GM03348 (cell line): ENCODE measurements at places on chromosomes 13 and 19.
A peak's percentile ranks its signal among the peaks of the same experiment; 100 is the strongest.

GRCh38 chr13:33535061-33535460, 249.5 kb upstream of the STARD13 start:
- DNase-seq, result no peak

DNA sequence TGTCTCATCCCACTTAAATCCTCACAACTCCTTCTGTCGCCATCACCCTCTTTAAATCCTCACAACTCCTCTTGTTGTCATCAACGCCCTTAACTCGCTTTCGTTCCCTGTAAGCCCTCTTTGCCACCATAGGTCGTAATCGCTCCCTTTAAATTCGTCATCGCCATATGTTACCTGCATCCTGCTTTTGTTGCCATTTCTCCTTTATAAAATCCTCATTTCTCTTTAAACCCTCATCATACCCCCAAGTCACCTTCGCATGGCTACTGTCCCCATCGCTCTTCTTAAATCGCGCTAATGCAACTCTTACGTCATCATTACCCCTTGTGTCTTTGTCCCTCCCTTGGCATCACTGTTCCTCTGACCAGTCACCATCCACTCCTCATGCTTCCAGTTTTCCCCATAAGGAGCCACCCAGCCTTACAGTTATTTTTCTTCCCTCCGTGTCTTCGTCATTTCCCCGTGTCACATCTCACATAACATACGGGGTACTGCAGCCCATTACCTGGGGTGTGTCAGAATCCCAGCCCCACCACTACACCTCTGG, 539 bp downstream of the PLD3 start:
- DNase-seq, result peak; percentile 75

- no peak for DNase-seq
Observed at GRCh38 chr13:113148407-113148806, 10.0 kb upstream of the PROZ start.

- DNase-seq, result no peak
Observed at GRCh38 chr13:33471204-33471603, 185.6 kb upstream of the STARD13 start.

- DNase-seq, result peak; percentile 47
Observed at GRCh38 chr13:33257841-33258807, 27.4 kb downstream of the STARD13 start.

DNA sequence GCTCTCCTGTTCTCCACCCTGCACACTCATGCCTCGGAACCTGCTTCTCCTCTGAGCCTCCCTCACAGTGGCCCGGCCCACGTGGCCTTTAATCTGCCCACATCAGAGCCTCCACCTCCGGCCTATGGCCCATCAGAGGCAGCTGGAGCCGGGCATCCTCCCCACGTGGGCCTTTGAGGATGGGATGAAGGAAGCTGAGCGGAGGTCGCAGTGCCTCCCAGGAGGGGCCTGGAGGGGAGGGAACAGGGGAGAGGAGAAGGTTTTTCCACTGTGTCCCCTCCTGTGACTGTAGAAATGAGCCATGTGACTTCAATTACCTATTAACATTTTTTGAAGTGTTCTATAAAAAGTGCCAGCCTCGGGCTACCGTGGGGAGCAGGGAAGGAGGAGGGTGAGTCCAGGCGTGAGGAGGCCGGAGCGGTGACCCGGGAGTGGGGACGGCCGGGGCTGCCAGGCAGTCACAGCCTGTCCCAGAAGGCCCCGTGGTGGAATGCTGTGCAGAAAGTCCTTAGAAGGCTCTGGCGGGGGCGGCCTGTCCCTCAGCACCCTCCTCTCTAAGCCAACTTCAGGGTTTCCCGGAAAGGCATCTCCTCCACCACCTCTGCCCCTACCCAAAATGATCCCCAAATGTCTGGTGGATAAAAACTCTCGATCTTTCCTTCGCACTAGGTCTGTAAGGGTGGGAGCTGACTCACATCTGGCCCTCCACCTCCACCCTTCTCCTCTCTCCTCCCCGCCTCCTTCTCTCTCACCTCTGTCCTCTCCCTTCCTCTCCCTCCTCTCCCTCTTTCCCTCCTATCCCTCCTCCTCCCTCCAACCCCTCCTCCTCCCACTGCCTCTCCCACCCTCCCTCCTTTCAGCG, 24.8 kb upstream of the SLC1A5 start:
- no peak for DNase-seq

DNA sequence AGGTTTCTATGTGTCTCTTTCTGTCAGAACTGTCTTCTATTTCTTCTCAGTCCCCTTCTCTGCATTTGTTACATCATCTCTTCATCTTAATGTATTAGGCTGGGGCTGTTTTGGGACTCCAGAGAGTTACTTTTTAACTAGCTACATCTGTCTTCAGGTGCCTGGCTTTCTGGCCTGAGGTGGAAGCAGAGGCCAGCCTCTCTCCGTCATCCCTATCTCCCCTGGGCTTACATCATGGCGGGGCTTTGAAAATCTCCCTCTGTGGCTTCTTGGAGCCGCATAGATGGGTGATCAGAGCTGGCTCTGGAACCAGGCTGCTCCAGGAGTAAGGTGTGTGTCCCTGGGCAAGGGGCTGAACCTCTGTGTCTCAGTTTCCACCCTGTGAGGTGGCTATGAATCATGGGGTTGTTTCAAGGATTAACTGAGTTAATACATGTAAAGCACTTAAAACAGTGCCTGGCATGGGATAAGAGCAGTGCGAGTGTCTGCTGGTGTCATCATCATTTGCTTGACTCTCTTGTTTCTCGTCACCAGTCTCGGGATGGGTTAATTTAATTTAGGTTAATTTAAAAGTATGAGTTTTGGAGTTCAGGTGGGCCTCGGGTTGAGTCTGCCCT, 2.0 kb downstream of the EPN1 start:
- DNase-seq, result no peak

- DNase-seq, result no peak
Observed at GRCh38 chr13:95032121-95032520, 269.1 kb downstream of the ABCC4 start.

GRCh38 chr13:94829185-94829836, 117.0 kb upstream of the SOX21 start:
- DNase-seq, result no peak

DNA sequence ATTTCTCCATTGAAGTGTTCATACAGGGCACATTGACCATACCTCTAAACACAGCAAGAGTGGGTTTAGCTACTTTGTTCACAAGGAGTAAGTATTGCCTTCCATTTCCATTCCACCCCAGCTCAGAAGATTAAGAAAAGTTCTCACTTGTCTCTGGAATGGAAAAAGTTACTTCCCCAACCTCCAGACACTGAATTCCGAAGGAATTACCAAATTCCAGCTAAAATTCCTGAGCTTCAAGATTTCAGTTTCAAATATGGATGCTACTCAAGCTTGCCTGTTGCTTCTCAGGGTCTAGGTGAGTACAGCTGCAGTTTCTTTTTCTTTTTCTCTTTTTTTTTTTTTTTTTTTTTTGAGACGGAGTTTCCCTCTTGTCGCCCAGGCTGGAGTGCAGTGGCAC, 33.6 kb downstream of the TEX26 start:
- peak; percentile 30 for DNase-seq

GRCh38 chr19:12224676-12225075, 61.8 kb downstream of the ZNF136 start:
- no peak for DNase-seq

DNA sequence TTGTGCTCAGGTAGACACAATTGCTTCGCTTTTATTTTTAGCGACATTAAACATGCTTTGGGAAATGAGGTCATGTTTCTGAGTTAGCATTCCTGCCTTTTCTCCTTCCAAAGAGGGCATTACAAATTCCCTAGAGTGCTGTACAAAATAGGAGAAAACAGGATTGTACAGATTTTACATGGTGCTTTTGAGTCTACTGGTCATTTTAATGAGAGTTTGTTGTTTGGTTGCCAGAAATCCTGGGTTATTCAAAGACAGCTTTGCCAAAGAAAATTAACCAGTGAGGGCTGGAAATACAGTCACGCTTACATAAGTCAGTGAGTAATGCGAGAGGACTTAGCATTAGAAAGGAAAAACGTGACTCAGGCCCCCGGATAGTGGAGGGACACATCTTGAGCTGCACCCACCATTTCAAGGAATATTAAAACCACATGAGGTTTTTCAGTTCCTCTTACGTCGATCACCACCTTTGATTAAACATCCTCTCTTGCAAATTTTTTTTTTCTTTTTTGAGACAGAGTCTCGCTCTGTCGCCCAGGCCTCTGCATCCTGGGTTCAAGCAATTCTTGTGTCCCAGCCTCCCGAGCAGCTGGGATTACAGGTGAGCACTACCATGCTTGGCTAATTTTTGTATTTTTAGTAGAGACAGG, 55.4 kb downstream of the SACS start:
- DNase-seq, result peak; percentile 91

GRCh38 chr13:30257468-30258099, 49.8 kb downstream of the KATNAL1 start:
- peak; percentile 6 for DNase-seq

- DNase-seq, result peak; percentile 60
Observed at GRCh38 chr19:46133101-46133627, 8.7 kb upstream of the IGFL3 start.

GRCh38 chr13:112868308-112868707, 100.7 kb upstream of the MCF2L start:
- DNase-seq, result no peak

GRCh38 chr13:85228692-85229091, 570.5 kb downstream of the SLITRK6 start:
- no peak for DNase-seq

DNA sequence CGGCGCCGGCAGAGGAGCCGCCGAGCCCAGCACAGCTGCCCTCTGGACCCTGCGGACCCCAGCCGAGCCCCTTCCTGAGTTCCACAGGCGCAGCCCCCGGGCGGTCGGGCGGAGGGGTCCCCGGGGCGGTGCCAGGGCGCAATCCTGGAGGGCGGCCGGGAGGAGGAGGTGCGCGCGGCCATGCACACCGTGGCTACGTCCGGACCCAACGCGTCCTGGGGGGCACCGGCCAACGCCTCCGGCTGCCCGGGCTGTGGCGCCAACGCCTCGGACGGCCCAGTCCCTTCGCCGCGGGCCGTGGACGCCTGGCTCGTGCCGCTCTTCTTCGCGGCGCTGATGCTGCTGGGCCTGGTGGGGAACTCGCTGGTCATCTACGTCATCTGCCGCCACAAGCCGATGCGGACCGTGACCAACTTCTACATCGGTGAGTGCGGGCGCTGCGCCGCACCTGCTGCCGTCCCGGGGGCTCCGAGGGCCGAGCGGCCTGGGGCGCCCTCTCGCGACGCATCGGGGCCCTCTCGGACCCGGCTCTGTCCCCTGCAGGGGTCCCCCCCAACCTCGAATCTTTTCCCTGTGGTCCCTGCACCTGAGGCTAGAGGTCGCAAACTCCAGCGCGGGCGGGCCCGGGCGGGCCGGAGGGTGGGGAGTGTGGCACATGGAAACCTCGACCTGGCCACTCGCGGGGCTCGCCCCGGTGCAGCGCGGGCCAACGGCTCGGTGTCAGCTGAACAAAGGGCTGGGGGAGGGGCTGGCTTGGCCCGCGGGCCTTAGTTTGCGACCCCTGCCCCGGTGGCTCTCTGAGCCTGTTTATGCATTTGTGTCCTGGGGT, at the start of gene KISS1R:
TSS of gene KISS1R (plus strand) at position 11 of the 829 bp plus-strand sequence. CDS start at position 181, 170 bp downstream.
- DNase-seq, result no peak

GRCh38 chr13:47135800-47136503, 239.1 kb upstream of the HTR2A start:
- no peak for DNase-seq

- DNase-seq, result no peak
Observed at GRCh38 chr19:2487842-2488241, 11.9 kb downstream of the GADD45B start.

- DNase-seq, result no peak
Observed at GRCh38 chr19:23470873-23471545, 75.7 kb upstream of the ZNF91 start.

DNA sequence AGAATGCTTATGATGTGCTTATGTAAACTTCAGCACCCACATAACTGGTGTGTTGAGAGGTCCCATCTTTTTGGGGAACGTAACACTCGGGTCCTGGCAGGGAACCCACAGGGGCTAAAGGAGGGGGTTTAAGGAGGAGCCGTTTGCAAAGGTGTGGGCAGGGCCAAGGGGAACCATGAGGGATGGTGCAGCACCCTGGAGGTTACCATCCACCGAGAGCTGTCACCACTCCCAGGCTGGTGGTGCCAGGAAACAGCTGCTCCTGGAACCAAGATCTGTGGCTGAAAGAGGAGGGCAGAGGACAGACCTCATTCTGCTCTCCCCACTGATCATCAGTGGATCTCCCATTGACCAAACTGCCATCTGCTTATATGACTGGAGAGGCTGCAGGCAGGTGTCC, 23.2 kb upstream of the CYP4F8 start:
- DNase-seq, result no peak
